ENCODE measurements at places on chromosomes 7 and 10. TPM values are rescaled to one million over a fixed set of nuclear protein-coding genes. Genes with fewer than 3 reads are reported as not detected.

LRRC61 gene
- total RNA-seq = not detected

MYL10 gene
- total RNA-seq = 0.75 TPM

SLC16A12 gene
- 0.05 TPM for total RNA-seq

TAS2R60 gene
- total RNA-seq = not detected

PNLIP gene
- total RNA-seq = not detected

PDZD7 gene
- total RNA-seq = 7.0 TPM

ETV1 gene
- 18.7 TPM for total RNA-seq

STRIP2 gene
- total RNA-seq = 7.6 TPM

POM121C gene
- total RNA-seq = 15.7 TPM

NOLC1 gene
- 132 TPM for total RNA-seq

ZP3 gene
- total RNA-seq = 6.5 TPM

FFAR4 gene
- total RNA-seq = 0.08 TPM

OR6B1 gene
- total RNA-seq = not detected

ACTL6B gene
- total RNA-seq = not detected

TDRD1 gene
- not detected for total RNA-seq

APBB1IP gene
- total RNA-seq = not detected

PPP1R17 gene
- not detected for total RNA-seq

SLC26A3 gene
- not detected for total RNA-seq

NYAP1 gene
- total RNA-seq = 0.08 TPM

ACBD7 gene
- 5.7 TPM for total RNA-seq

FBXL13 gene
- 0.64 TPM for total RNA-seq

CALHM1 gene
- not detected for total RNA-seq

NUPR2 gene
- total RNA-seq = not detected

EBLN1 gene
- not detected for total RNA-seq

PLEKHS1 gene
- 0.04 TPM for total RNA-seq

AFAP1L2 gene
- 10.6 TPM for total RNA-seq

ADCY1 gene
- 1.5 TPM for total RNA-seq

GIMAP1 gene
- total RNA-seq = not detected

CPA1 gene
- not detected for total RNA-seq

CREM gene
- 57.3 TPM for total RNA-seq

TYW1 gene
- total RNA-seq = 17.3 TPM

CCNJ gene
- 3.2 TPM for total RNA-seq

AKR1C2 gene
- 10.1 TPM for total RNA-seq

SPDYE2B gene
- total RNA-seq = not detected

SFMBT2 gene
- total RNA-seq = 6.2 TPM

GARIN1A gene
- 1.1 TPM for total RNA-seq

RBM20 gene
- 0.64 TPM for total RNA-seq

DGKB gene
- 0.32 TPM for total RNA-seq

SPDYE2 gene
- not detected for total RNA-seq

BMPER gene
- 0.37 TPM for total RNA-seq

RBP3 gene
- total RNA-seq = not detected

PDAP1 gene
- total RNA-seq = 115 TPM

ACSL5 gene
- total RNA-seq = 1.4 TPM

NKX2-3 gene
- not detected for total RNA-seq

IDI2 gene
- total RNA-seq = not detected

OPALIN gene
- total RNA-seq = not detected

NME8 gene
- not detected for total RNA-seq

TET1 gene
- total RNA-seq = 1.3 TPM

HABP2 gene
- total RNA-seq = 0.08 TPM

VGF gene
- total RNA-seq = 338 TPM

PIK3CG gene
- 0.30 TPM for total RNA-seq

PRR15 gene
- 0.21 TPM for total RNA-seq

STEAP1B gene
- 35.9 TPM for total RNA-seq

CPA2 gene
- not detected for total RNA-seq

WDR37 gene
- 8.5 TPM for total RNA-seq

RBM48 gene
- total RNA-seq = 12.5 TPM

HMX2 gene
- total RNA-seq = not detected

All from A375 (cell line).